ENCODE measurements at places on chromosomes 6 and 20. TPM values are rescaled to one million over a fixed set of nuclear protein-coding genes. Genes with fewer than 3 reads are reported as not detected.

PRDM1 gene
- 87.0 TPM for total RNA-seq

RNF39 gene
- not detected for total RNA-seq

CST2 gene
- total RNA-seq = not detected

PNRC1 gene
- total RNA-seq = 881 TPM
